ENCODE measurements at places on chromosomes 4 and X.

DNA sequence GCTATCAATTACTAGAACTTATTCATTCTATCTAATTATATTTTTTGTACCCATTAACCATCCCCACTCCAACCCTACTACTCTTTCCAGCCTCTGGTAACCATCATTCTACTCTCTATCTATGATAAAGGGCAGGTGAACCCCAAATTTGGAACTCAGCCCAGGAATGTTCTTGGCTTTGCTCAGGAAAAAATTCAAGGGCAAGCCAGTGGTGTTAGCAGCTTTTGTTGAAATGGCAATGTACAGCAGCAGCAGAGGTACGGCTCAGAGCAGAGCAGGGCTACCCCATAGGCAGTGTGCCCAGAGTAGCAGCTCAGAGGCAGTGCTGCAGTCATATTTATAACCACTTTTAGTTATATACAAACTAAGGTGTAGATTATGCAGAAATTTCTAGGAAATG lies 138.2 kb downstream of the RNF150 start:
- DNase-seq: no peak

DNA sequence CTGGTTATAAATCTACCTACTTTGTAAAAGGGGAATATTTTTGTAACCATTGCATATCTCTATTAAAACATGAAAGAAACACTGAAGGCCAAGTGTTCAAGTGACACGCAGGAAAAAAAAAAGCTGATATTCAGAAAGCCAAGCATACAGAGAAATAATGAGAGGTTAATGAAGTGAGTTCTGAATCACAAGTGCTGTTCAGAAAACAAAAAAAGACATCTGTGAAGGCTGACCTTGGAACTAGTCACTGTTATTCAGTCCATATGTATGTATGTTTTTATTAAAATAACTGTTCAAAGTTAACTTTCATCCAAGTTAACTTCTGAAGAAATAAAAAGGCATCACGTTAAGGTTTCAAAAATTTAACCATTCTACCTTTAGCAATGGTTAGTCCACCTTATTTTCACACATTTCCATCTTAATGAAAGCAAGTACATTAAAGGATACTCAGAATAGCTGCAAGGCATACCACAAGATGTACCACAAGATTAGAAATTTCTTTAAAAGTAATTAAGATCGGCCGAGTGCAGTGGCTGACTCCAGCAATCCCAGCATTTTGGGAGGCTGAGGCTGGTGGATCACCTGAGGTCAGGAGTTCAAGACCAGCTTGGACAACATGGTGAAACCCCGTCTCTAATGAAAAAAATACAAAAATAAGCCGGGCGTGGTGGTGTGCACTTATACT lies 31.4 kb downstream of the SH3RF1 start:
- no peak for DNase-seq

- DNase-seq: no peak
Measured at GRCh38 chrX:119687661-119688413, 5.1 kb downstream of the SEPTIN6 start.

DNA sequence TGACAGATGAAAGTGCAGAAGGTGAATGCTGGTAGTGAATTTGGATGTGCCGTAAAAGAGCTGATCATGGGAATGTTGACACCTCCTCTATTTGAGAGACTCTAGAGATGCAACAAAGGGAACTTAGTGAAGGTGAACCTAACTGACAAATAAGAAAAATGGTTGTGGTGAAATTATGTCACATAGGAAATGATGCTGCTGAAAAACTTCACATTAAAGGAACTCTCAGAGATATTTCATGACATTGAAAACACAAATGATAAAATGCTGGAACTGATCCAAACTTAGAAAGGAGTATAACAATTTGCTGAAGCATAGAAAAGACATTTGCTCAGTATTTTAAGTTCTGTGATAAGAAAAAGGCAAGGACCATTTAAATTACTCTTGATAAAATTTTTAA lies 31.9 kb downstream of the MGAT4D start:
- no peak for DNase-seq

DNA sequence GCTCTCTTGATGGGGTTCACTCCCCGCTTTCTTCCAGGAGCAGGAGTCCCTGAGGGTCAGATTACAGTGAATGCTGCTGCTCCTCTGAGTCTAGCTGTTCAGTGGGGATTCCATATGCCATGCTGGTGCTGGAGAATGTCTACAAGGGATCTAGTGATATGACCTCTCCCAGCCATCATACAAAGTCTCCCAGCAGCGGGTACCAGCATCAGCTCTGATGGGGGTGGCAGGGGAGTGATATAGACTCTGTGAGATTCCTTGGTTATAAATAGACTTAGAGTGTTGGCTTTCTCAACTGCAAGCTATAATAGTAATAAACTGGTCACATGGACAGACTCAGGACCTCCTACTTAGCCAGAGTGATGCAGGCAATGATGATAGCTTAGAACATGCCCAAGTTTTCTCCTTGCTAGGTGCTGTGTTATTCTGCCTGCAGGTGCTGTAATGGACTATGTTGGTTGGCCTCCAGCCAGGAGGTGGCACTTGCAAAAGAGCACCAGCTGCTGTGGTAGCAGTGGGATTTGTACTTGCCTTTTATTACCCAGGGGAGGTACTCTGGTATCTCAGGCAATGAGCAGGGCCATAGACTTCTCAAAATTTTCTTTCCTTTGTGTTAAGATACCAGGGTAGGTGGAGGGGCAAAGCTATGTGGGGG lies 202.9 kb downstream of the CHIC1 start:
- no peak for DNase-seq

DNA sequence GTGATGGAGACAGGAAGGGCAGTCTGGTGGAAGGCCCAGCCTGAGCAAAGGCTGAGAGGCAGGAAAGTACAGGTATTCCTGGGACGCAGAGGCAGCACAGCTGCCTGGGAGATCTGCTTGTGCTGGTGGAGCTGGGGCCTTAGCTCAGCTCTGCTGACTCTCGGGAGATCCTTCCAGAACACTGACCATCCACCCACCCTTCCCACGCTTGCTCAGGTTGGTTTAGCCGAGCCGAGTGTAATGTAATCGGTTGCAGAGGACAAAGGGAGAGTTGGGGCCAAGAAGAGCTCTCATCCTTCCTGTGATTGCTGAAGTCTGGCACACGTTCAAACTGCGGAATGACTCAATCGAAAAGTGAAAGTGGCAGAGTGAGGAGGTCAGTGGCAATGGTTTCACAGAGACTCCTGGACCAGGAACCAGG lies 43.1 kb upstream of the GPR78 start:
- no peak for DNase-seq

GRCh38 chrX:20693078-20693477 lies 426.4 kb upstream of the RPS6KA3 start:
- DNase-seq: no peak

GRCh38 chrX:9790866-9791265 lies 4.6 kb downstream of the SHROOM2 start:
- DNase-seq: no peak

DNA sequence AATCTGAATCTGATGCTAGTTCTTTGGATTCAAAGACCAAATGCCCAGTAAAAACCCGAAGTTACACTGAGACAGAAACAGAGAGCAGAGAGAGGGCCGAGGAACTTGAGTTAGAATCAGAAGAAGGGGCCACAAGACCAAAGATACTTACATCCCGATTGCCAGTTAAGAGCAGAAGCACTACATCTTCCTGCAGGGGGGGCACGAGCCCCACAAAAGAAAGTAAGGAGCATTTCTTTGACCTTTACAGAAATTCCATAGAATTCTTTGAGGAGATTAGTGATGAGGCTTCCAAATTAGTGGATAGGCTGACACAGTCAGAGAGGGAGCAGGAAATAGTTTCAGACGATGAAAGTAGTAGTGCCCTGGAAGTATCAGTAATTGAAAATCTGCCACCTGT lies 309.3 kb downstream of the ANK2 start:
- DNase-seq: no peak

DNA sequence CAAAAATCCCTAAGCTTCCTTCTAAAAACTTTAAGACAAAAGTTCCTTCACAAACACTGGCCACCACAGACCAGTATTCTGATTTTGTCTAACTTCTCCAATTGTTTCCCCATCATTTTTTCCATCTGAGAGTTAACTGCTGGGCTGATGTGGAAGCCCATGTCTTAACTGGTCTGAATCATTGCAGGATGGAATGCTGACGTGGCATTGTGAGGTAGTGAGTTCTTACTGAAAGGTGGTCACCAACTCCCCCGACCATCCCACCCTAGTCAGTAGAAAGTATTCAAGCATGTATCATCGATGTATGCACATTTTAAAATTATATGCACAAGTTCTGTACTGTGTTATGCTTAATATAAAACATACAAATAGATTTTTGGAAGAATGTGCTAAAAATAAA lies 99.1 kb upstream of the SMIM10 start:
- no peak for DNase-seq

DNA sequence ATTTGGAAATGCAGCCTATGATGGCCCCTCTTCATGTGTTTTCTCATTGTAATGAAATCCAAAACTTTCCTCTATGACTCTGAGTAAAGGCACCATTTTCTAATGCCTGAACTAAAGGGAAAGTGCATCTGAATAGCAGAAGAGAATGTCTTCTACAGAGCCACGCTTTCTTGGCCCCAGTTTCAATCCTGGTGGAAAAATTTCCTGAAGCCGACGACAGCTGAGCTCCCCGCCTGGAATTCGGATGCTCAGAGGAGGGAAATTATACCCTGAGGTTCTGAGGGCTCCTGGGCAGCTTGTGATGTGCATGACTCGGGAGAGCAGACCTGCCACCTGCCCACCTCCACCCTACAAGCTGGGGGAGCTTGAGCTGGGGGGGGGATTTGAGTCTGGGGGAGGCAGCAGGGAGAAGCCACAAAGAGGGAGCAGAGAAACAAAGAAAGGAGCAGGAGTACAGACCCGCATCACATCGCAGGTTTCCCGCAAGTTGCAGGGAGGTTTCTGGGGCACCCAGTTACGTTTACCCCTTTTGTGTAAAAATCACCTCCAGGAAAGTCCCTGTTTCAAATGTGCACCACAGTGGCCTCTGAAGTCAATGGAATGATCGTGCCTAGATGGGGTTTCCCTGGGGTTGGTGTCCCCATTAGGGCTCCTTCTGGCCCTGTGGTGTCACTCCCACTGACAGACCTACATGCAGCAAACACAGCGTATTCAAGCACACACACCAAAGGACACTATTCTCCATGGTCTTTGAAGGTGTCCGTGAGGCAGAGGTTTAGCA lies 145.6 kb upstream of the RBPJ start:
- DNase-seq: no peak

DNA sequence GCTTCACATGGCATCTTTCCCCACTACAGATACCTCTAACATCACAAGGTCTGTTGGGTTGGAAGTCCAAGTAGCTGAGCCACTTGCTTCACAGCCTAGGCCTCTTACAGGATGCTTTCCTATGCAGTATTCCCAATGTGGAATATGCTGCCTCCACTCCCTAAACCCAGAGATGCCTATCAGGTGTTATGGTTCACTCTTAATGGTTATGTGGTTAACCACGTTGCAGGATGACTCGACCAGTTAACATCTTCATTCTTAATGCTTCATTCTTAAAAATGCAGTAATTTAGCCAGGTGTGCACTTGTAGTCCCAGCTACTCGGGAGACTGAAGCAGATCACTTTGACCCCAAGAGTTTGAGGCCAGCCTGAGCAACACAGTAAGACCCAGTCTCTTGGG lies 24.2 kb downstream of the HAUS3 start:
- no peak for DNase-seq

GRCh38 chr4:187632260-187632995 lies 363.1 kb upstream of the ZFP42 start:
- DNase-seq: no peak

- no peak for DNase-seq
Measured at GRCh38 chr4:37434469-37434868, 189.9 kb downstream of the NWD2 start.

DNA sequence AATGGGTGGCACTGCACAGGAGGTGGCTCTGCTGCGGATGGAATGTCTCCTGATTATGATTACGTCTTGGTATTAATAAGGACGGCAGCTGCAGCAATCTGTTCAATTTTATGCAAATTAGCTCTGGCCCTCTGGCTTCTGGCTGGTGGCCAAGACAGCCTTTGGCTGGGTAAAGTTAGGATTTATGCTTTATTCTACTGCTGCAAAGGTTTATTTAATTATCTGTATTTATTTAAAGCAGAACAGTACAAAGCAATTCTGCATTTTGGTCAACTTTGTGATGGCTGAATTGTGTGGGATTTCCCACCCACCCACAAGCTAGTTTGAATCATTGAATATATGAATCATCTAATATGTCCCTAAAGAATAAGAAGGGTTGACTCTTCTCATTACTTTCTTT lies 745.6 kb upstream of the FAM241A start:
- DNase-seq: no peak

DNA sequence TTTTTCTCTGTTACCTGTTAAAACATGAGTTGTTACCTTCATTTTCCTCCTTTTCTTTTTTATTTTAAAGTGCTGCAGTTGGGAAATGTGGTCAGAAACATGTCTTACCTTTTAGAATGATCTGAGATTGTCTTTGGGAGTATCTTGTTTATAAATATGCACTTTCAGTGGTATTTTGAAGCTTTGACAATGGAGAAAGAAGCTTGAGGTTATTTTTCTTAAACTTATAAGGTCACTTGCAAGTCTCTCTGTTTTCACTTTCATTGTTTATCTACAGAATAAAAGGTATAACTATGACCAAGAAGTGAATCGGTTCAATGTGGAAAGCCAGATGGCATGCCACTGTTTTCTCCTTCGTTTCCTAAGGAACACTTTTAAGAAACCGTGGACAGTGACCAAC lies 167.5 kb upstream of the SLC7A11 start:
- DNase-seq: no peak

DNA sequence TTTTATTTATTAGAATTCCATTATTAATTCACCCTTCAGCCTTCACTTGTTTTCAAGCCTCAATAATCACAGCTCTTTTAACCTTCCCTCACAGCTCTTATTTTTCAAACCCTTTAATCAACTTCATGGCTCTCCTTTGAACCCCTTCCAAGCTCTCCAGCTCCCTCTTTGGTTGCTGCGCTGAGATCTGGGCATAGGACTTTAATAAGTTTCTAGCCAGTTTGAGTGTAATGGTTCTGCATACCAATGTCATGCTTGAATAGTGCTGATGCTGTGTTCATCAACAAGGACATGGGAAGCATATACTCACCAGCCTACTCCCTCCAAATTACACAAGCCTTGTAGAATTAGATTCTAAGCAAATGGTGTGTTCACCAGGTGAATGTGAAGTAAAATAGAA lies 3.5 kb upstream of the RNF212 start:
- DNase-seq: no peak

GRCh38 chrX:72113461-72113860 lies 18.3 kb downstream of the RTL5 start:
- DNase-seq: no peak

DNA sequence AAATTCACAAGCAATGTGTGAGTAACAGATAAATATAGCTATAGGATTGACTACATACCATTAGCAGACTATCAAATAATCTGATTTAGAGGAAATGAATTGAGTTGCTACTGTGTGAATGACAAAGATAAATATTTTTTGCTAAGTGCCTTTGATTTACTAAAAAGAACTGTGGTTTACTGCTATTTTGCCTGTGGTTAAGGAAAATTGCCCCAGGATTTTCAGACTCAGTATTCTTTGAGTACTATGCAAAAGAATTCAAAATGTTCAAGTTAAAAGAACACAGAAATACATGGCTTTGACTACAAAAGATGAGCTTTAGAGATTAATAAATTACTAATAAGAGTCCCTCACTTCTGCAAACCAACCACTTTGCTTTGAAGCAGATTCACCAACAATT lies 853.8 kb downstream of the ADGRL3 start:
- no peak for DNase-seq

- no peak for DNase-seq
Measured at GRCh38 chrX:12065251-12065650, 73.0 kb upstream of the FRMPD4 start.
